SIG-M5 (cell line): ENCODE measurements at places on chromosomes 16 and 17.

DNA sequence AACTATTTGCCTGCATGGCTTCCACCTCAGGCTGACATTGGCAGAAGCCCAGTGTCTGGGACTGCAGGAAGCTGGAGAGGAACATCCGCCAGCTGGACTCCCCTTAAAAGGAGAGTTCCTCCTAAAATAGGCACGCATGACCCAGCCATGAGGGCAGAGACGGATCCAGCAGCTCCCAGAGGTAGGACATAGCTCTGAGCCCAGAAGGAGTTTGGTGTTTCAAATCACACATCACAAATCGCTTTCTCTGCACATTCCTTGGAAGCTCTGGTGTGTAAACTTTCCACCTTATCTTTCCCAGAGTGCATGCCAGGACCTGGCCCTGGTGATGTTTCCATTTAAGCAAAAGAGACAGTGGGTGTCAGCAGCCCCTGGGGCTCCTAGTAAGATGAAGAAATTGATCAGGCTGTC, 231.1 kb upstream of the CDH5 start:
- DNase-seq = no peak

GRCh38 chr17:33786478-33786877, 468.6 kb upstream of the CCL2 start:
- DNase-seq = no peak

GRCh38 chr17:73890831-73891405, 246.7 kb upstream of the SDK2 start:
- no peak for DNase-seq

DNA sequence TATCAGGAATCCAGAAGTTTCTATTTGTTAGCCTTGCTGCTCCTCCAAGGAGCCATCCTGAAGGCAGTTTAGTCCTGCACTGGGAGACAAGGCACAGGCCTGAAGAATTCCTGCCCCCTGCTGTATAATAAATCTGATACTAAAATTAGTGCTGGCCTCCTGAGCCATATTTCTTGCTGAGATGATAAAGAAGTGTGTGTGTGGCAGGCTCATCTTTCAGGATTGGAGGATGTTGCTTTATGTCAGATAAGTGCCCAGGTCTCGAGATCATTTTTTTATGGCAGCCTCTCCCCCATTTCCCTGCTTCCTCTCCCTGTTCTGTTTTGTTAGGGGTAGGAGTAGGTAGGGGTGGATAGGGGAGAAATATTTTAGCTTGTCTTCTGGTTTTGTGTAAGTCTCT, 26.0 kb downstream of the MSI2 start:
- no peak for DNase-seq

DNA sequence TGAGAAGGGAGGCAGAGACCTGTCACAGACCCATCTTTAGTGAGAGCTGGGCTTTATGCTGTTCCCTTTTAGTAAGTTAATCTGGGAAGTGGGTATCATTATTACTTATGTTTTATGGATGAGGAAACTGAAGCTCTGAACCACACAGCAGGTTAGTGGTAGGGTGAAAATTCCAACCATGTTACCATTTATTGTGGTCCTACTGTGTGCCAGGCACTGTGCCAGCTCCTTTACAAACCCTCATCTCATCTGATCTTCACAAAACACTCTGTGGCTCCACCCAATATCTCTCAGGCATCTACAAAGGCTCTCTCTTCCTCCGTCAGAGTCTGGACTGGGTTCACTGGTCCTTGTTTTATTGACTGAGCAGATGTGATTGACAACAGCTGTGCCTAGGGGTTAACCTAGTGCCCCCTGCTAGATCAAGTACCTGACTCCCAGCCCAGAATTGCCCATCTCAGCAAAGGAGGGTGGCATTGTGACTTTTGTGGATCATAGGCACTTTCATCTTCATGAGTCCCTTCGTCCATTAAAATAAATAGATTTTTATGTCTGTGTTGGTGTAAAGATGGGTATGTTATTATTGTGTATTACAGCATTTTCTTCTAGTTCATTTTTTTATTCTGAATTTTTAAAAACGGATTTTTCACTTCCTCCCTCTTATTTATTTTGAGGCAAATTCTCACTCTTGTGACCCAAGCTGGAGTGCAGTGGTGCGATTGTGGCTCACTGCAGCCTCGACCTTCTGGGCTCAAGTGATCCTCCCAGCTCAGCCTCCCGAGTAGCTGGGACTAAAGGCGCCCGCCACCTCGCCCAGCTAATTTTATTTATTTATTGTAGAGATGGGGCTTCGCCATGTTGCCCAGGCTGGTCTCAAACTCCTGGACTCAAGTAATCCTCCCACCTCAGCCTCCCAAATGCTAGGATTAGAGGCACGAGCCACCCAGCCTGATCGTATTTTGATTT, 3.1 kb downstream of the TGFB1I1 start:
- no peak for DNase-seq

- no peak for DNase-seq
These were observed 253.7 kb downstream of the TOX3 start for GRCh38 chr16:52293204-52293603.

GRCh38 chr16:35102780-35103403, 1643.5 kb downstream of the TP53TG3F start:
- no peak for DNase-seq

GRCh38 chr16:82626791-82627261, at the start of gene CDH13:
TSS of gene CDH13 (plus strand) at chr16:82626969.
- no peak for DNase-seq

DNA sequence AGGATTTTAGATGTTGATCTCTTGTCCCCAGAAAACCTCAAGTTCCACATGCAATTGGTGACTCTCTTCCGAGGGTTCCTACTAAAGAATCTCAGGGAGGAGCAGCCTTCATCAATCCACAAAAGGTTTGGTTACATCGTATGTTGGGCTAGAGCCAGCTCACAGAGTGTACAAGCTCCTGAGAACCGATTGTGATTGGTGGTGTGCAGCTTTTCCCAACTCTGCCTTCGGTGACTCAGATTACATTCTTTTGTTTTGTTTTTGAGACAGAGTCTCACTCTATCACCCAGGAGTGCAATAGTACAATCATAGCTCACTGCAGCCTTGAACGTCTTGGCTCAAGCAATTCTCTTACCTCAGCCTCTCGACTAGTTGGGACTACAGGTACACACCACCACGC, 172.4 kb downstream of the PMP22 start:
- no peak for DNase-seq

GRCh38 chr17:29162909-29163341, 17.3 kb downstream of the MYO18A start:
- no peak for DNase-seq

- no peak for DNase-seq
These were observed 82.3 kb upstream of the CIBAR2 start for GRCh38 chr16:85194307-85195270.

- no peak for DNase-seq
These were observed 19.9 kb upstream of the RAB11FIP4 start for GRCh38 chr17:31371511-31372097.

DNA sequence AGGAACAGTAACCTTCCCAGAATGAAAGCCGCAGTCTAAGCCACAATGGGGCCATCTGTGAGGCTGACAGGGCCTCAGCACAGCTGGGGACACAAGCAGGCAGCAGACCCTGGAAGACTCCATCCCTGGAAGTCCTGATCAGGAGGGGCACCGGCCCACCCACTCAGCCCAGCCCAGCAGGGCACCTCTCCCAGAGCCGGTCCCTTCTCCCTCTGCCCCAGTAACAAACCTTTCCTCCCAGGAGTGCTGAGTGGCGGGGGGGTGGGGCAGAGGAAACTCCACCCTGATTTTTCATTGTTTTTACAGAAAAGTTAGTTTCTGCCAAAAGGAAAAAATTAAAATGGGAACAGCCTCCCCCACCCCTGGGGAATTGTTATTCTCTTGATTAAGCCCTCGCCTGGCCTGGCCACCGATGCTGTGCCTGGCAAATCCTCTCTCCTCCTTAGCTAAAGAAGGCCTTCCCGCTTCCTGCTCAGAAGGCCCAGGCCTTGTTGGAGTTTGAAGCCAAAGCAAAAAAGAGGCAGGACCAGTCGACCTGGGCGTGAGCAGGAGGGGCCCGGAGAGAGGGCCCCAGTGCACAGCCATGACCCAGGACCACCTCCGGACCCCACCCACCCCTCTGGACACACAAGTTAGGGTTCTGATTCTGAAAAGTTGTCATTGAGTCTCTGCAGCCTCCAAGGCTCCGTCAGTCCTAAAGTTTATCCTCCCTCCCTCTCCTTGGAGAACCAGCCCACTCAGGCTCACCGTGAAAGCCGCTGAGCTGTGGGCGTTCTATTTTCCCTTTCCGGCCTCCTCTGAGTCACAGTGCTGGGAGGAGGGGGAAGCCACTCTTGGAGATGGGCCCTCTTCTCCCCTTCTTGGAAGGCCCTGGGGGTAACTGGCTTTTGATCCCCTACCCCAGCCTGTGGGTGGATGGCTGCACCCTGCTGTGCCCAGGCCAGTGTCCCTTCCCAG, 128.4 kb upstream of the TNRC6C start:
- no peak for DNase-seq

GRCh38 chr17:55168958-55169687, 95.6 kb upstream of the HLF start:
- DNase-seq = no peak

- peak; percentile 16 for DNase-seq
These were observed 45.0 kb upstream of the NACA2 start for GRCh38 chr17:61635913-61636432.

DNA sequence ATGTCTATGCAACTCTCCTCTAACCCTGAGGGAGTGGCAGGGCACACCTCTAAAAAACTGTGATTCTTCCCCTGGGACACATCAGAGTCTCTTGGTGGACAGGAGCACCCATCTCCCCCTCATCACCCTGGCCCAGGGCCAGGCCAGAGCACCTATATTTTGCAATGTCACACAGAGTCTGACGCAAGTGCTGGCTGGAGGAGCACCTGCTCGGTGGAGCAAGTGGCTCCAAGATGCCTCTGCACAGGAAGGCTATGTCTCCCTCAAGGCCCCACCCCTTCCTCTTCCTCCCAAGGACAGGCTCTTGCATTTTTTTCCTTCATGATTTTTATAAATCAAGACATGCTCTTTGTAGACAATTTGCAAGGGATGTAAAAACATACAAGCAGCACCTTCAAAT, 13.3 kb downstream of the SNN start:
- no peak for DNase-seq

- DNase-seq = no peak
These were observed 2.8 kb downstream of the USP22 start for GRCh38 chr17:21039839-21040575.

GRCh38 chr16:10738231-10739077, 5.2 kb upstream of the NUBP1 start:
- DNase-seq = peak; percentile 10

DNA sequence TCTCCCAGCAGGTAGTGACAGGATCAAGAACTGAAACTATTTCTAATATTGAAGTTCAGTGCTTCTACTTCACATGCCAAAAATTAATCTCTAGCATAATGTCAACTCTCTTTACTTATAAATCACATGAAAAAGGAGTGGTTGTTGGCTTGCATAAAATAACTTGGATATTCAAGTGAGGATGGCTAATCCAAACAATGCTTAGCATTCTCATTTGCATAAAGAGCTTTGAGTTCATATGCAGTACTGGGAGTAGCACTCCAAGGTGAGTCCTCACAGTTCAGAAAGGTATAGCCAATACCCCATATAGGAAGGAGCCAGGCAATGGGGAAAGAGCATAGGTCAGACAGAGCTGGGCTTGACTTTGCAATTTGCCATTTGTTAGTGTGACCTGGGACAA, 149.3 kb downstream of the PCTP start:
- DNase-seq = no peak

DNA sequence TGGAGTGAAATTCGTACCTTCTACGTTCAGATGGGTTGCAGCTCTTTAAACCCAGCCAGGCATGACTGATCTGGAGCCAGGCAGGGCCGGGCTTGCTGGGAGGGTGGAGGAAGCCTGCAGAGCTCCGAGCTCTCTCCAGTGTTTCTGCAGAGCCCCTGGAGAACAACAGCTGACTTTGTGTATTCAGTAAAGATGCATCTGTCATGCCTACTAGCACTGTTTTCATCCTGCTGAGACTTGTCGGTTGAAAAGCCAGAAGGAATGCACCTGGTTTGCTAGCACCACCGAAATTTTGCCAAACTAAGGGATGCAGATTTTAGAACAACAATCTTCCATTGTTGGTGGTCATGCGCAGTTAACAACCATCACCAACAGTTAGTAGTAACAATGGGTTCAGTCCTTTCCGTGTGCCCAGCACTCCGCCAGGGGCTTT, 22.4 kb upstream of the SCNN1B start:
- DNase-seq = no peak

DNA sequence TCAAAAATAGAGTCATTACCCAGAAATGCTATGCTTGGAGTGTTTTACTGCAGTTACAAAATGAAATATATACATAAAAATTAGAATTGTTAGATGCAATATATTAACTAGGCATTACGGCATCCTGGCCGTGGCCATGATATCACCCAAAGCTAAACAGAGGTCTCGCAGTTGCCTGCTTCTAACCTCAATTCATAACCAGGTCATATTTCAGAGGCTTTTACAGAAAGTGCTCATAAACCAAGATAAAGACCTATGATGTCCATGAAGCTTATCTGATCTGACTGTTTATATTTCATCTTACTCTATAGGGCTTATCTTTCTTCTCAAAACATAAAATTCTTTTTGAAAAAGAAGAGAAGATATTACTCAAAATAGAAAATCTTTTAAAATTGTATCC, 664.5 kb upstream of the SALL1 start:
- DNase-seq = no peak

DNA sequence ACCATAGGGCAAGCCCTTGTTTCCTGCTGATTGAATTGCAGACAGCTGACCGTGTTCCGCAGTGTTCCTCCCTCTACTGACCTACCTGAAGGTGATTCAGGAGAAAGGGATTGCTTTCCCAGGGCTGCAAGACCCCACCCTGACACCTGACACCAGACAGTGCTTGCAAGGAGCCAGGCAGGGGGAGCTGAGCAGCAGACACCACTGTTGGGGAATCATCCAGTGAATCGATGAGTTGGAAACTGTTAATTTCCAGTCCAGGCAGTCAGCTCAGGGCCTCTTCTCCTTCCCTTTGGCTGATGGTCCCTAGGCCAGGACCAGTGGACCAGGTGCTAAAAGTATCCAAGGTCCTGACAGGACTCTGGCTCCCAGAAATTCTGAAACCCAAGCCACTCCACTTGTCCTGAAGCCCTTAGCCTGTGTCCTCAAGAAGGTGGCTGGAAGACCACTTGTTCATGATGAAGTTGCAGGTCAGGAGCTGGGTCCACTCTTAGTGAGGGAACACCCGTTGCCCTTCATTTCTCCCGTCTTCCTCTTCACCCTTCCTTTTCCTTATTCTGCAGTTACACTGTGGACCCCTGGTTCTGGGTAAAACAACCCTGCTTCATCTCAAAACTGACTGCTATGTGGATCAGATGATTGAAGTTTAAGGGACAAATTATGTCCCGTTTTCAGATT, 9.5 kb upstream of the UNK start:
- DNase-seq = no peak

- no peak for DNase-seq
These were observed 292.8 kb downstream of the SEC14L1 start for GRCh38 chr17:77433385-77434135.
